ENCODE measurements at places on chromosomes 12 and 14. TPM values are rescaled to one million over a fixed set of nuclear protein-coding genes. Genes with fewer than 3 reads are reported as not detected.

- no peak overlapping the region for H3K4me3 ChIP-seq
- H3K4me1 ChIP-seq, result no peaks in the 10 kb centered on the region
- peaks cover 1% of the 10 kb centered on the region for H3K27me3 ChIP-seq
- no peaks in the 10 kb centered on the region for H3K36me3 ChIP-seq
- peak; percentile 36 for DNase-seq
- H3K27ac ChIP-seq, result no peak overlapping the region
Observed at GRCh38 chr14:102917469-102918211, 4.8 kb upstream of the AMN start.

DNA sequence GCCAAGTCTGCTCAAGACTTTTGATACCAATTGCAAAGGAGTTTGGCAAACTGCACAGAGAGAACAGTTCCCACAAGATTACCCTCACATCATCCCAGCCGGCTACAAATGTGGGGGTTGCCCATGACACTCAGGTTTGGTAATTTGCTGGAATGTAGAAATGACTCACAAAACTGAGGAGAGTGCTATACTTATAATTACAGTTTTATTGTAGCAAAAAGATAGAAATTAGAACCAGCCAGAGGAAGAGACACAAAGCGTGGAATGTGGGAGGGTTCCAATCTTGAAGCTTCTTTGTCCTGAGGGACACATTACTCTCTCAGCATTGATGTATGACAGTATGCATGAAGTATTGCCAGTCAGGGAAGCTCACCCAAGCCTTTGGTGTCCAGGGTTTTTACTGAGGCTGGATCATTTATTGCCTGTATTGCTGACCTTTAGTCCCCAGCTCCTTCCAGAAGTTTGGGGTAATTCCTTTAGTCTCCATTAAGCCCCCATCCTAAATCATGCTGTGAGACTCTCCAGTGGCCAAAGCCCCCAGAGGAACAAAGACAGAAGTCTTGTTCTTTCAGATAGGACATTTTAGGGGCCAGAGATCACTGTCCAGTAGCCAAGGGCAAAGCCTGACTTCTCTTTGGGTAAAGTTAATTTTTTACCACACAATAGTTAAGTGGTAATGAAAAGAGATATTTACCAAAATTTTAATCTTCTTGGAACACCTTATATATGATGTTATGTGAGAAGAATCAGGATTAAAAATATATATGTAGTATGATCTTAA lies 9.9 kb downstream of the TBK1 start:
- H3K4me3 ChIP-seq, result no peak overlapping the region
- no peak for DNase-seq
- peaks cover 28% of the 10 kb centered on the region for H3K36me3 ChIP-seq
- H3K27me3 ChIP-seq, result no peaks in the 10 kb centered on the region

GRCh38 chr14:51368721-51369163 lies 128.7 kb downstream of the TMX1 start:
- H3K27ac ChIP-seq, result no peak overlapping the region
- H3K4me1 ChIP-seq, result no peaks in the 10 kb centered on the region
- DNase-seq, result no peak
- no peaks in the 10 kb centered on the region for H3K36me3 ChIP-seq

SPIC gene
- not detected for polyA plus RNA-seq

- H3K27me3 ChIP-seq, result no peaks in the 10 kb centered on the region
- H3K36me3 ChIP-seq, result no peaks in the 10 kb centered on the region
- no peaks in the 10 kb centered on the region for H3K4me1 ChIP-seq
- no peak for DNase-seq
Observed at GRCh38 chr14:54929556-54929955, 26.9 kb upstream of the GCH1 start.

CCDC196 gene
- polyA plus RNA-seq, result not detected

DNA sequence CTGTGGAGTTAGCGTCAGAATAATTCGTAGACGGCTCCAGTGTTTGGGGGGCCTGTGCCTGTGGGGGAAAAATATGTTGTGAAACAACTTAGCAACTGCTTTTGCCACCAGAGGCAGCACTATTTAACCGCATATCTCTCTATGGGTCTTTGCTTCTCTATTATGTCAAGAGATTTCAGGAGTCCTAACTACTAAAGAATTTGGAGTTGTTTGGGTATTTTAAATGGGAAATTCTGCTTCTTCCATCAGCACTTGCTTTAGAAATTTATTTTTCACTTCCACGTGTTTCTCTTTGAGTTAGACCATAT lies 594 bp upstream of the CLEC14A start:
- H3K36me3 ChIP-seq, result peaks cover 3% of the 10 kb centered on the region
- peaks cover 9% of the 10 kb centered on the region for H3K27me3 ChIP-seq
- H3K4me1 ChIP-seq, result peaks cover 16% of the 10 kb centered on the region
- no peak for DNase-seq

Measured in immature natural killer cell (primary cell).